ENCODE measurements at places on chromosomes 7 and 10.

DNA sequence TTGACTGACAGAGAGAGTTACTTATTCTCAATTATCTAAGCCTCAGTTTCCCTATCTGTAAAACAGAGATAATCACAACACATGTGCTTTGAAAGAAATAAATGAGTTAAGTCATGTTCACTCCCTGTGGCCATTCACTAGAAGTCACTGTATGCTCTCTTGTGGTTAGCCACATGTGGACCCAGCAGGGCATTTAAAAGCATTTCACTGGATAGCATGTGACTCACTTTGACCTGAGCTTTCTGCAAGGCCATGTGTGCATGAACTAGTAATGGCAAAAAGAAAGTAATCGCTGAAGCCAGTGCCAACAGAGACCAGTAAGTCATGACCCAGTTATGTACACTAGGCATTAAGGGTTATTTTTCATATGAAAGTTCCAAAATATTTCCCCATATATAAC, 557.0 kb upstream of the IGFBP3 start:
- DNase-seq = no peak

- no peak for DNase-seq
Observed at GRCh38 chr7:31955641-31956040, 114.6 kb downstream of the PDE1C start.

GRCh38 chr10:21520509-21520908, 5.0 kb downstream of the SKIDA1 start:
- no peak for DNase-seq

- no peak for DNase-seq
Observed at GRCh38 chr10:125095228-125095627, 65.1 kb downstream of the CTBP2 start.

- peak; percentile 48 for DNase-seq
Observed at GRCh38 chr10:1035201-1035600, 9.5 kb upstream of the IDI2 start.

- DNase-seq = peak; percentile 31
Observed at GRCh38 chr7:84194484-84195271, at the start of gene SEMA3A. TSS of gene SEMA3A (minus strand) at chr7:84194789. CDS start at chr7:84194586, 203 bp downstream.

DNA sequence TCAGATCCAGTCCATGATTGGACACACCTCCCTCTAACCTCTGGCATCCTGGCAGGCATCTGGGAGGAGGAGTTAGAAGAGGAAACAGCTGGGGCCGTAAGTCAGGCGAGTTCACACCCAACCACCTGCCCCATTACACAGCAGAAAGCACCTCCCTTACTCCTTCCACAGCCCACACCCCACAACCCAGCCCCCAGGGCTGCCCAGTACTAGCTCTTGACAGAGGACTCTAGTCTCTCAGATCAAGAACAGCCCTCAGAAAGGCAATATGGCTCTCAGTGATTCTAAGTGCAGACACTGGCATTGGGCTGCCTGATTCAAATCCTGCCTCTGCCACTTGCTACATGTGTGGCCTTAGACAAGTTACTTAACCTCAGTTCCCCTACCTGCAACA, 34.1 kb downstream of the KCNMA1 start:
- DNase-seq = no peak

- DNase-seq = no peak
Observed at GRCh38 chr10:57723305-57723704, 544.4 kb downstream of the IPMK start.

DNA sequence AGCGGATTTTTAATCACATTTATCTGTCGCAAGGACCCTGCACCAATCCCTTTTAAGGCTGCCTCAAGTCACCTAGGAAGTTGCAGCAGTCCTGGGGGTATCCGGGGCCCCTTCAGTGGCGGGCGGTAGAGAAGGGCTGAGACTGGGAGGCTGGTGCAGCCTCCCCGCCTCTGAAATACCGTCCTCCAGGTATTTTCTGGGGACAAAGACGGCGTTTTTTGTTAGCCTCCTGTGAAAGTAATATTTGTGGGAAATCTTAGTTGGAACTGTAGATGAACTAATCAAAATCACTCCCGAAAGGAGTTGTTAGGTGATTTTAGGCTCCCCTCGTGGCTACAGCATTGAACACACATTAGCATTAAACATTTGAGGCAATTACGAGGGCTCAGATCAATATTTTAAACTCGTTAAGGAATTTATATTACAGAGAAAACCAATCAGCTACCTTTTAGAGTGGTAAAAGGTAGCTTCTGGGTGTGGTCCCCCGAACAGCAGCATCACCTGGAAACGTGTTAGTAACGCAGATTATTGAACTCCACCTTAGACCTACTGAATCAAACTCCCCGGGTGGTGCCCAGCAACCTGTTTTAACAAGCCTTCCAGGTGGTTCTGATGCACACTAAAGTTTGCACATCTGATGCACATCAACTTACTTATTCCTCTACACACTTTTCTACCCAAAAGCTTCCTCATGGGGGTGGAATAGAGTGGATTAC, 530 bp upstream of the ANXA7 start:
- DNase-seq = no peak

- DNase-seq = no peak
Observed at GRCh38 chr7:156892081-156892800, 742 bp downstream of the LMBR1 start.

DNA sequence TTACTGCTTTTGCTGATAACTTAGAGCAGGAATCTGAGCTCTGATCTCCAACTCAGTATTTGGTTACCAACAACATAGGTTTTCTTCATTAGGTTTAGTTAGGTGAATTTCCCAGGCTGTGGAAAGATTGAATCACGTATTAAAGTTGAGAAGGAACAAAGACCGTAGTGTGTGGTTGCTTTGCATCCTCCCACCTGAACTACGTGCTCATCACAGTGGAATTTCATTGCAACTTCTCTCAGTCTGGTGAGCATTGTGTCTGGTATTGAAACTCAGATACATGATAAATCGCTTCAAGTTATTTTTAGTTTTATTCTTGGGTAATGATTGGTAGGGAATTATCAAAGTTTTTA, 139.4 kb upstream of the AKR1E2 start:
- DNase-seq = no peak

- DNase-seq = peak; percentile 27
Observed at GRCh38 chr7:1086588-1087464, 1.1 kb upstream of the GPER1 start.

GRCh38 chr10:107340326-107340725, 175.8 kb upstream of the SORCS1 start:
- no peak for DNase-seq

DNA sequence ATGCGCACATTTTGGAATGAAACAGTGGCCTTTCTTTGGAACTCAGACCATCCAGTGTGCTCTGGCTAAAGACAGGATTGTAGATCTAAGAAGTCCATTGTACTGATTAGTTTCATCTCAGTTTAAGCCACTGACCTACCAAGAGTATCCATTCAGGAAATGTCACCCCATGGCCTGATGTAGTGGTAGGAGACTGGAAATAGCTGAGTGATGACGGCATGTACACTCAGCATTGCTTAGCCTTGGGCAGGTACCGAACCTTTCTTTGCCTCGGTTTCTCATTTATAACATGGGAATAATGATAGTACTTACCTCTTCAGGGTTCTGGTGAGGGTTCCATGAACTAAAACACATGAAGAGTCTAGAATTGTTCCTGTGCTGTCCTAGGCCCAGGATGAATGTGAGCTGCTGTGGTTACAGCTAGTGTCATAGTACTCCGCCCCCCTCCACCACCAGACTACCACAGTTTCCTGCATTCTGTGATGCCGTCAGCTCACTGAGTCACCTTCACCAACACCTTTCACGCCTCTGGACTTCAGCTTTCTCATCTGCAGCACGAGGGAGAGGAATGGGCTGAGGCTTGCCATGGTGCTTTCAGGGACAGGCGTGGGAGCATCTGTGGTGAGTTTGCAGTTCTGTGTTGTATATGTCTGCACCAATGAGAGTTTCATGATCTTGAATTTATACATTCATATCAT, 484.0 kb upstream of the GALNT17 start:
- DNase-seq = no peak

- no peak for DNase-seq
Observed at GRCh38 chr7:57868771-57869483, 418.9 kb downstream of the ZNF716 start.

- no peak for DNase-seq
Observed at GRCh38 chr10:35340975-35341374, 4.7 kb downstream of the CCNY start.

- no peak for DNase-seq
Observed at GRCh38 chr10:22754296-22754695, 39.9 kb upstream of the PIP4K2A start.

- DNase-seq = peak; percentile 61
Observed at GRCh38 chr10:80464557-80465450, 10.7 kb downstream of the TSPAN14 start.

- peak; percentile 58 for DNase-seq
Observed at GRCh38 chr10:72784551-72785351, 92.8 kb downstream of the MCU start.

GRCh38 chr10:32982911-32983909, 25.2 kb upstream of the ITGB1 start:
- no peak for DNase-seq

DNA sequence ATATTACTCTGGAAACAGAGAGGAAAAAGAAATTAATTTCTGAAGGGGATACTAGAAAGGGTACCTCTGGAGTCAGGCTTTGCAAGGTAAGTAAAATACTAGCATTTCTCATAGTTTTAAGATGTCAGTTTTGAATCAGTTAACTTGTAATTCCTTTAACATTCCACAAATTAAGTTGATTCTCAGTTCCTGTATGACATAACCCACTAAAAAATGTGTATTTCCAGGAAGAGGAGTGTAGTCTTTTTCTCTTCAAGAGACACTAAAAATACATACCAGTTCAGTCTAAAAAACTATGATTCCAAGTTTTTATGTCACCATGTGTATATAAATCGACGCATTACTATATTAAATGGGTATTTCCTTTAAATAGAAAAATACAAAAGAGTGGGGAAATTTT, 113.2 kb downstream of the CDK6 start:
- DNase-seq = no peak

- peak; percentile 95 for DNase-seq
Observed at GRCh38 chr10:3107426-3107961, 40.1 kb downstream of the PFKP start.

DNA sequence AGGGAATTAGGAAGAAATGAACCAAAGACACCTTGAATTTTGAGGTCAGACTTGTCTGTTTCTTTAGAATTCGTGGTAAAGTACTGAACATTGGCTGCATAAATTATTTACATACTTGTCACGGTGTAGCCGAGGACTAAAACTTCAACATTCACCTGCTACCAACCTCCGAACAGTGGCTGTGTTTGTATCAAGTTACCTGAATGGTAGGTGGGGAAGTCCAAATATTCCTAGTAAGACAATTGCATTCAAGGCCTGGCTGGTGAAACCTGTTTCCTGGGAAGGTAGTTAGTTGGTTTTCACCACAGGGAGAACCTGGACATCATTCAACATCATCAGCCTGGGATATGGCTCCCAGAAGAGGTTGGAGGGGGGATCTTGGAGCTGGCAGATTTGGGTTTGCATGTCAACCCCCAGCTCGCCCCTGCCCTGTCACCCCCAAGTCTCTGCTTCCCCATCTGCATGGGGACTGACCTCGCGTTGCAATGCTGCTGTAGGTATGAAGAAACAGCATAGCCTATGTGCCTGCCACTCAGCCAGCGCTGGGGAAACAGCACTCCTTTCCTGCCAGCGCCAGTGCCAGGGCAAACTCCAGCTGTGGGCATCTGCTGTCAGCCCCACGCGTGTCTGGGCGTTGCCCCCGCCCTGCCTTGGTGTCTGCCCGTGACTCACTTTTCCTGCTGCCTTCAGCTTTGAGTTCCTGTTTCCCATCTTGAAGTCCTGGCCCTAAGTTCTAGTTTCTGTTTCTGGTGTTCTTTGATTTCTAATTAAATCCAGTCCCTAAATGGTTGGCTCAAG, 12.7 kb upstream of the LARP4B start:
- no peak for DNase-seq

GRCh38 chr7:89928451-89928850, 225.8 kb upstream of the STEAP1 start:
- DNase-seq = no peak

DNA sequence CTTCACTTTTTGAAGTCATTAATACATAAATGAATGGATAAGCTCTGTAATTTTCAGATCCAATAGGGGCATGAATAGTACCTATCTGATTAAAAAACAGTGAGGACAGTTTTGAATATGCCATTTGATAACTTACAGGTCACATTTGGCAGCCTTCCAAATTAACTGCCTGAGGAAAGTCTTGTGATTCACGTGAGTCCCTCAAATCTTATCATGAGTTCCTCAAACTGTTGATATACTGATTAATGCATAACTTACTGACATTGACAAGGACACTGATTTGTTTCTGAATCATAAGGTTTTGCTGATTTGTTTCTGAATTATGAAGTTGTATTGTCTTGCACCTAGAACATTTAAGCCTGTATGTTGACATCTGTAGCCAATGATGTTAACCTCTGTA, 55.1 kb downstream of the ANKMY2 start:
- no peak for DNase-seq

- DNase-seq = peak; percentile 41
Observed at GRCh38 chr7:22109761-22110160, 164.1 kb upstream of the CDCA7L start.

DNA sequence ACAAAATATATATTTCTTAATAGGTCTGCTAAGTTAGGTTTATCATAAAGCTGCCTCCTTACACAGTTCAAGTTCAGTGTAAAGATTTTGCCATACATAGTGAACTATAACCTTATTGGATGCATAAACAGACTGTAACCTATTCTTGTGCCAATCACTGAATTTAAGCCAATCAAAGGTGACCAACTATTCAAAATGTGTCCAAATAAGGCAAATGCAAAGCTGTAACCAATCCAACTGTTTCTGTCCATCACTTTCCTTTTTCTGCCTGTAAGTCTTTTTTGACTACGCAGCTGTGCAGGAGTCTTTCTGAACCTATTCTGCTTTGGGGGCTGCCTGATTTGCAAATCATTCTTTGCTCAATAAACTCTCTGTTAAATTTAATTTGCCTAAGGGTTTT, 11.6 kb upstream of the DNMBP start:
- DNase-seq = no peak

- DNase-seq = no peak
Observed at GRCh38 chr7:137196648-137197047, 146.9 kb downstream of the PTN start.

- no peak for DNase-seq
Observed at GRCh38 chr10:120415709-120416330, 41.2 kb upstream of the PLPP4 start.

- DNase-seq = no peak
Observed at GRCh38 chr10:48801001-48801421, 116.3 kb downstream of the WDFY4 start.

DNA sequence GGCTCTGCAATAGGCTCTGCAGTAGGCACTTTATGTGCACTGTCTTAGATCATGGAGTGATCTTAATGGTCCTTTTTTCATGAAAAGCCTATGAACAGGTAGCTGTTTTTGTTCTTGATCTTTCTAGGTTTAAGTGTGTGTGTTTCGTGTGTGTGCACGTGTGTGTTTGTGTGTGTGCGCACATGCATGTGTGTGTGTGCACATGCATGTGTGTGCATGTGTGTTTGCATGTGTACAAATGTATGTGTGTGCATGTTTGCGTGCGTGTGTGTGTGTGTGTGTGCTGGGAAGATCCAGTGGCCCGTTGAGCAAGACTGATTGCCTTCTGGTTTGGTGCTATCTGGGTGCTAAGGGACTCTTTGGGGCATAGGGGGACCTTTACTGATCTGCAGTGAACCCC, 334.8 kb downstream of the GLRX3 start:
- DNase-seq = no peak

- no peak for DNase-seq
Observed at GRCh38 chr10:117418121-117418520, 42.9 kb upstream of the PDZD8 start.

GRCh38 chr10:3363311-3364045, 190.9 kb upstream of the PITRM1 start:
- DNase-seq = no peak
